Activated CD4-positive, alpha-beta memory T cell treated with anti-CD3 and anti-CD28 coated beads, Interleukin-2, amount 10 ng/mL, durations not matched to agents 7 days and 5 days (primary cell): ENCODE measurements at places on chromosomes 16 and 17. TPM values are rescaled to one million over a fixed set of nuclear protein-coding genes. Genes with fewer than 3 reads are reported as not detected.

The HEATR9 gene
- 3.1 TPM for total RNA-seq

The NPIPB8 gene
- not detected for total RNA-seq

The TK1 gene
- 109 TPM for total RNA-seq

The MYO1D gene
- total RNA-seq: 11.1 TPM
